ENCODE measurements at places on chromosomes 11 and 22. TPM values are rescaled to one million over a fixed set of nuclear protein-coding genes. Genes with fewer than 3 reads are reported as not detected.
A peak's percentile ranks its signal among the peaks of the same experiment; 100 is the strongest.

REXO2 gene
- 124 TPM for total RNA-seq

CYP2D6 gene
- total RNA-seq = not detected

SYT12 gene
- 55.6 TPM for total RNA-seq

SHANK3 gene
- total RNA-seq = 26.1 TPM

OR4S1 gene
- total RNA-seq = not detected

F2 gene
- not detected for total RNA-seq

UPK3A gene
- not detected for total RNA-seq

CHRNA10 gene
- 0.51 TPM for total RNA-seq

GRCh38 chr11:58919980-58920379 lies 19.3 kb upstream of the GLYATL1 start:
- DNase-seq = no peak

- peak; percentile 53 for DNase-seq
Measured at GRCh38 chr11:108498046-108498815, at the start of gene POGLUT3. TSS of gene POGLUT3 (minus strand) at chr11:108498384. CDS start at chr11:108498366, 18 bp downstream.

GRCh38 chr22:27660306-27660705 lies 141.2 kb downstream of the MN1 start:
- no peak for DNase-seq

- DNase-seq = no peak
Measured at GRCh38 chr11:115251126-115251525, 253.1 kb downstream of the CADM1 start.

GRCh38 chr11:16081382-16082094 lies 274.8 kb downstream of the SOX6 start:
- no peak for DNase-seq

DNA sequence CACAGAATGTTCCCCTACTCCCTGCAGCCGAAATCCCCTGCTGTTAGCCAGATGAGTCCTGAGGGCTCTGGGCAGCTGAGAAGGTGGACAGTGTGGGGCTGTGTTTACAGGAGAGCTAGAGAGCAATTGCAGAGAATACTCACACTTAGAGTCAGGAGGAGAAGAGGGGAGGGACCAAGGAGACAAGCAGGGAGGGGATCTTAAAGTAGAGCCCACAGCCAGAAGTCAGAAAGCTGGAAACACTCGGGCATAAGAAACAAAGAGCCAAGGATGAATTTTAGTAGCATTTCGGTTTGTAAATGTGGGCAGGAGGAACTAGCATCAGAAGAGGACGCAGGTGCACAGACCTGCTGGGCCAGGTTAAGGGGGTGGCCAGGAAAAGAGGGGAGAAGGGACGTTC lies 1435.9 kb downstream of the BRD1 start:
- no peak for DNase-seq

DNA sequence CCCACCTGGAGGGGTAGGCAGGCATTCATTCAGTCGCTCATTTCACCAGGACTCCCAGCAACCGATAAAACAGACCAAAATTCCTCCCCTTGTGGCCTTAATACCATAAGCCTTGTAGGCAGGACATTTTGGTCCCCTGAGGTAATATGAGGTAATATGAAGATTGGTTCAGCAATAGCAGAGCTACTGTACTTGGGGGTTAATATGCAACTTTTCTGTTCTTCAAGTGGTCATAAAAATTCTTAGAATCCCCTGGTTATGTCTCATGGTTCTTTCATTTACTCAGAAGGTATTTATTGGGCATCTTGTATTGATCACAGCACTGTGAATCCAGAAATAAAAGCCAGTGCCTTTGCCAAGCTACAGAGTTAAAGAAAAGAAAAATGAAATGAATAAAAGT lies 29.8 kb downstream of the SHISA8 start:
- no peak for DNase-seq

GRCh38 chr11:57444362-57445121 lies 15.8 kb upstream of the RTN4RL2 start:
- peak; percentile 42 for DNase-seq

DNA sequence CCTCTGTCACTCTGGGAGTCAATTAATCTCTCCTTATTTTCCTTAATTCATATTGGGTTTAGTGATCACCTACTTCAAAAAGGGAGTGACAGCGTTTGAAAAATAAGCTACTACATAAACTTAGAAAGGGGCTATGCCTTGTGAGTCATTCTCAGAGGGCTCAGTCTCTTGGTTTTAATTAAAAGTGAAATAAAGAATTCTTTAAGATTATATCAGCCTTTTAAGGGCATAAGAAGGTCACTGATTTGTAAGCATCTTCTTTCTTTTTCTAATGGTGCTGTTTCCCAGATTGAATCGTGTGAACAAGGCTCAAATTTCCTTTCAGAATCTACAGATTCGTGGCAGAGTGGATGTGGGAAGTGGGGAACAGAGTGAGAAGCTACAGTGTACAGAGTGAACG lies 636.2 kb upstream of the CCDC90B start:
- DNase-seq = no peak

- DNase-seq = no peak
Measured at GRCh38 chr11:82750643-82751139, 17.0 kb upstream of the FAM181B start.

DNA sequence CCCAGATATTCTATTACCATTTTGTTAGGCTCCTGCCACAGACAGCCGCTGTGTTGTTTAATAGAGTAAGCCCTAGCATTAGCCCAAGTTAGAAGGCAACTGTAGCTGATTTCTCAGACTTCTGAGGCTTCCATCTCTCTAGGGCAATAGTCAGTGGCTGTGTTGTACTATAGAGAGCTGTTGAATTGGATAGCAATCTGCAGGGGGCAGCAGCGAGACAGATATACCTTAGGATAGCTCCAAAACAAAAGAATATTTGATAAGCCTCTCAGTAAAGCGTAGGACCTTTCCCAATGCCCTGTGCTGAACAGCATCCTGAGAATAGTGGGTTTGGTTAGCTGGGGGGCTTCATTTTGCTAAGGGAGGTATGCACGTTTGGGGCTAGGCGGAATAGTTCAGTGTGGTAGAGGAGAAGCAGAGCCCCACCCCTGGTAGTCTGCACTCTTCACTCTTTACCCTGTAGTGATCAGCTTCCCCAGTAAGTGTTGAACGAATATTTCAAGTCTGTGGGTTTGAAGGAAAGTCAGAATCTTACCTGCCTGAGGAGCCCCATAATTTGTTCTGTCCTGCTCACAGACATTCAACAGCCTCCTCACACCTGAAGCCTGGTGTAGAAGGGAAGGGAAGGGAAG lies 515.1 kb downstream of the INSC start:
- DNase-seq = no peak

- no peak for DNase-seq
Measured at GRCh38 chr11:81829976-81830375, 903.7 kb downstream of the FAM181B start.

Measured in adrenal gland (tissue), 19 donors.